ENCODE measurements at places on chromosomes 3 and 15. TPM values are rescaled to one million over a fixed set of nuclear protein-coding genes. Genes with fewer than 3 reads are reported as not detected.

- no peak for DNase-seq
Observed at GRCh38 chr15:27514526-27514925, 543.5 kb downstream of the GABRG3 start.

DNA sequence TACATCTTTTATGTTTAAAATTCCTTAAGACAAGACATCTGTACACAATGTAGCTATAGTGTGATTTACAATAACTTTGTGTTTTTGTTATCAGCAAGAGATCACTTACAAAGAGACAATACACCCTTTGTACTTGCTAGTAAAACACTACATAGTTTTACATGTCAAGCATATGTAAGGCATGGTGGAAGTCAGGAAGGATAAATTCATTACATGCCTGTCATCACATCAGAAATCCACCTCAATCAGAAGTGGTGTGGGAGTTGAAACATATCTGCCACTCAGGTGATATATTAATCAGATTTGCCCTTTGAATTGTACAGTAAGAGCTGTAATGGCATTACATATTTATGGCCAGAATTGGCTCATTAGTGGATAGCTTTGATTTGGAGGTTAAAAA lies 95.5 kb downstream of the MBNL1 start:
- DNase-seq, result no peak

Gene KLHL40
- total RNA-seq, result 0.11 TPM

DNA sequence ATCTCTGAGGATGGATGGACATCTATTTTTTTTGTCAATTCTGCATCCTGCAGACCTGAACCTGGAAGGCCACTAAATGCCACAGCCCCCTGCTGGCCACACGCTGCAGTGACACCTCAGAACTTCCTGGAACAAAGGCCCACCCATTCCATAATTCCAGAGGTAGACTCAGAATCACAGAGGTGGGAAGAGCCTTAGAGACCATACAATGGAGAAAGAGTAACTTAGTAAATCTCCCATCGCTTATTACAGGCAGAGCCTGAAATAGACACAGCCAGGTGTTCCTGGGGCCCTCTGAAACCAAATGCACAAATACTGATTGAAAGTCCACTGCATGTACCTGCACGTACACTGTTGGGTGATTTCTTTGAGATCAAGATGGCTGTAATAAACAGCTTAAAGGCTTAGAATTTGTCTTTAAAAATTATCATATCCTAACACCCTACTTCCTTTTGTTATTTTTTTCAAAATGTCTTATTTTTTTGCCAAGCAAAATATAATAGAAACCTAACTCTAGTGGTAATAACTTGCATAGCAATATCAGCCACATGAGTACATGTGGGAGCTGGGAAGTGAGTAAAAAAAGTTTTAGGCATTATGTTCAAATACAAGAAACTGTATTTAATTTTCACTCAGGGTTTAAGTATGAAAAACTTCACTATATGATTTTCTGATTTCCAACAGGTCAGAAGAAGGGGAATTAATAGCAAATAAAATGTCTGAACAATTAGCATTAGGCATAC lies 62.7 kb downstream of the EOMES start:
- DNase-seq, result peak; percentile 76

GRCh38 chr3:134471521-134472193 lies 14.1 kb downstream of the ANAPC13 start:
- DNase-seq, result no peak

DNA sequence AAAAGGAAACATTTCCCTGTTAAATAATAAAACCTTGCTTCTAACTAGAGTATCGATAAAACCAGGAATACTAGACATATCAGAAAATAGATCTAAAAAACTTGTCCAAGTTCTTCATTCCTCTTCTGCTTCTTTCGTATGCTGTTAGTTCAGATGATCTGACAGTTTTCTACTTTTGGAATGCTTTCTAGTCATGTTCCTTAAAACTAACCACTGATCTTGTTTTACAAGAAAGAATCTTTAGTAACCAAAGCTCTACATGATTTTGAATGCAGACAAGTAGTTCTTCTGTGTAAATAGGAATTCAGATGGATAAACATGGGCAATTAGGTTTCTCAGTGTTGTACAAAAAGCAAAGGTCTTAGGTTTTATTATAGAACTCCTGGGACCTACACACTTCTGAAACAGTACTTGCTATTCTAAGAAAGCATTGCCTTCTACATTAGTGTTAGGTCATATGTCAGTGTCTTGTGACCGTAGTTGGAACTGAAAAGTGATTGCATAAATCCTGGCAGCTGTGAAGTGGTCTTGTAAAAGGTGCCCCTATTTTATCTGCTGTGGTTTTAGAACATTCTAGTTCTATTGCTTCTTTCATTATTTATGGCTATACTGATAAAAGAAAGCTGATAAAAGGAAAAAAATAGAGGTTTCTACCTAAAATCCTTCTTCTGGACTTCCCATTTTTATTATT lies 40.7 kb downstream of the SNRK start:
- no peak for DNase-seq

Measured in Right ventricle myocardium superior (tissue), 1 donor.